COLO829 (cell line): ENCODE measurements at places on chromosomes 6 and 20.

- DNase-seq: no peak
Measured at GRCh38 chr6:166499350-166500163, 86.9 kb downstream of the RAMACL start.

- no peak for DNase-seq
Measured at GRCh38 chr20:50343125-50343489, 152.5 kb downstream of the CEBPB start.

- no peak for DNase-seq
Measured at GRCh38 chr6:139231206-139231605, 60.6 kb downstream of the TXLNB start.

GRCh38 chr6:113120582-113121285, 736.4 kb upstream of the MARCKS start:
- DNase-seq: no peak

DNA sequence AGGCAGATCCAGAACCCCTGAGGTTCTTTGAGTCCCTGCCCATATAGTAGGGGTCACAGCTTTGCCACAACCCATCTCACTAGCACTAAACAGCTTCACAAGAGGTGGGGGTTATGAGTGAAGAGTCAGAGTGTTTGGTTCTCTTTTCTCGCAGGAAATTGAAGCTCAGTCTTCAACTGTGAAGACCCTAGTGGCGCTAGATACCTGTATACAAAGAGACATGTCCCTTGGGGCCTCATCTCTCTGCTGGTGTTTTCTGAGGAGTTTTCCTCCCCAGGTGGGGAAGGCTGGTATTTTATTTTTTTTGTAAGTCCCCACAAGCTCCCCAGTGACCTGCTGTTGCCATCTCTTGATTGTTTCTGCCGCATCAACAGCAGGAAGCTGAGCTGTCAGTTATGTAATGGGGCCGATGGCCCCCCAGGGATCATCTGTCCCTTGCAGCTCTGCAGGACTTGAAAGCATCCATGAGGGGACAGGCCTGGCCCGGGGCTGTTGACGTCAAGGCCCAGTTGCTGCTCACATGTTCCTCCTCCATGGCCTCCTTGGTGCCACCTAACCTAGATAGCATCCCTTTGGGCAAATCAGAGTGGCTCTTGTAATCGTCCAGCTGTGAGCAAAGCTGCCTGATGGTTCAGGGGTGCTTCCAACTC, 23.1 kb downstream of the STK35 start:
- no peak for DNase-seq

GRCh38 chr6:56230976-56231566, 16.3 kb downstream of the COL21A1 start:
- peak; percentile 35 for DNase-seq

DNA sequence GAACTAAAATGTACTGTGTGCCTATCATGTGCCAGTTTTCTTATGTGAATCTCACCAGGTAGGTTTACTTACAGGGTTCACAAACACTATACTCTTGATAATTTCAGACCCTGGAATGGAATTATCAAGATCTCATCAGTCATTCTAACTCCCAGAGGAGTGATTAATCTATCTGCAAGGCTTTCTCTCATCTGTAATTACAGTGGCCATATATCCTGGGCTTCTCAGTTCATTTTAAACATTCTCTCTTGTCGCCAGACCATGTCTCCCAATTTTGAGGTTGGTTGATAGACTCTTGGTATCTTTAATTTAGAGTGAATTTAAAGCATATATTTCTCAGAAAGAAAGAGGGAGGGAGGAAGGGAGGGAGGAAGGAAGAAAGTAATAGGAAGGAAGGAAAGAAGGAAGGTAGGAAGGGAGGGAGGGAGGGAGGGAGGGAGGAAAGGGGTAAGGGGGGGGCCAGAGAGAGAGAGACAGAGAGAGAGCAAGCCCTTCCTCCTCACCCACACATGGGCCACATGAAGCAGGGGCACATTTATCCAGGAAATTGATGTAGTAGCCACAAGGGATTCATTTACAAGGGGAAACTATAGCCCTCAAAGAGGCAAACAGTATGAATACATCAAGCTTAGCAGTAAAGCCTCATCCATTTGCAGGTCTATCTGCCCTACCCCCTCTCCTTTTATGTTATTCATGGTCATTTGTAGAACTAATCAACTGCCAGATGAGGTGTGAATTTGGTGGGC, 25.8 kb upstream of the NRSN1 start:
- no peak for DNase-seq

- no peak for DNase-seq
Measured at GRCh38 chr6:98775205-98775604, 59.2 kb upstream of the POU3F2 start.

- DNase-seq: no peak
Measured at GRCh38 chr6:50842861-50843384, 24.3 kb downstream of the TFAP2B start.

DNA sequence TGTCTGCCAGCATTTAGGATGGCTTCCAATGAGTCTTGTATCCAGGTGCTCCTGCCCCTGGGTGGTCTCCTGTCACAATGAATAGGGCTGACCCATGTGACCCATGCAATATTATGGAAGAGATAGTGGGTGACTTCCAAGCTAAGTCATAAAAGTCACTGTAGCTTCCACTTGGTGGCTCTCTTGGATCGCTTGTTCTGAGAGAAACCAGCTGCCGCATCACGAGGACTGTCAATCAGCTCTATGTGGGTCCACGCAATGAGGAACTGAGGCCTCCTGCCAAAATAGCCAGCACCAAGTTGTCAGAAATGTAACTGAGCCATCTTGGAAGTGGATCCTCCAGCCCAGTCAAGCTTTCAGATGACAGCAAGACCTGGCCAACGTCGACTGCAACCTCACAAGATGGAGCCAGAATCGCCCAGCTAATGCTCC, 14.9 kb upstream of the MATN4 start:
- DNase-seq: no peak

DNA sequence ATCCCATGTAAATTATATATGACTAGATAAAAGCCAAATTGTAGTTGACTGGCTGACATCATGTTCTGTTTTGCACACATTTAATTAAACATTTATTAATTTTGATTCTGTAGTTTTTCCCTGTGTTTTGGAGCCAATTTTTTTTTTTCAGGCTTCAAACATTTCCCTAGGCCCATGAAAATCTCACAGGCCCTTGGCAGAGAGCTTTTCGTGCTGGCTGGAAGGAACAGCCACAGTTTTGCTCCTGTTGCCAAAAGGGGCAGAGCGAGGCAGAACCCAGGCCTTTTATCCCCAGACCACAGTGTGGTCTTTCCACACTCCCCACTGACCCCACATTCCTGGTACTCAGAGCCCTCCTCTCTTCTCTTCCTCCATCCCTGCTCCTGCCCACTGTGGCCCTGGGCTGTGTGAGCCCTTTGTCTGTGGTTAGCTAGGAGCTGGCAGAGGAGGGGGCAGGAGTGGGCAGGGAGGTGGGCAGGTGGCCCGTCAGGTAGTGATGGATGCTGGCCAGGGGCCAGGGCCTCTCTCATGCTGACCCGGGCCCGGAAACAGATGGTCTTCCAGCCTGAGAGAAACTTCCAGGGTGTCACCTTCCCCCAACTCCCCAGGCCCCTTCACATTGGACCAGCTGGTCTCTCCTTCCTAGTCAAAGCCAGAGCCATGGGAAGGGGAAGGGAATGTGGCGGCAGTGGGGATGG, 19.4 kb upstream of the CCM2L start:
- DNase-seq: no peak

- no peak for DNase-seq
Measured at GRCh38 chr20:29876911-29877285, 1380.6 kb upstream of the DEFB115 start.

- DNase-seq: no peak
Measured at GRCh38 chr6:80967609-80968008, 784.9 kb downstream of the TENT5A start.

DNA sequence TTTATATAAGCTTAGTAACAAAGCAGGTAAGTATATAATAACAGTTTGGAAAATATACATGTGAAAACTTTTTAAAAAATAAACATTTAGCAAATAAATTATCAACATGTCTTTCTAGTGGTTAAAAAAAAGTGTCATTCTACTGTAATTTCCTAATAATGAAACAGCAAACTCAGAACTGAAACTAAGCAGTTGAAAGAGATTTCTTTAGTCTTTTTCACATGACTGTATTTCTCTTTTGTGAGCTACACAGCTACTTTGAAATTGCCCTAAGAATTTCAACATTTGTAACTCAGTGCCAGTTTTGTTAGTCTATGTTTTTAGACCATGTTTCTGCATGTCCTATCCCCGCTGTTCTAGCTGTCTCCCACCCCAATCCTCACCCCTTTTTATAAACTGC, 28.4 kb upstream of the SDHAF4 start:
- no peak for DNase-seq

DNA sequence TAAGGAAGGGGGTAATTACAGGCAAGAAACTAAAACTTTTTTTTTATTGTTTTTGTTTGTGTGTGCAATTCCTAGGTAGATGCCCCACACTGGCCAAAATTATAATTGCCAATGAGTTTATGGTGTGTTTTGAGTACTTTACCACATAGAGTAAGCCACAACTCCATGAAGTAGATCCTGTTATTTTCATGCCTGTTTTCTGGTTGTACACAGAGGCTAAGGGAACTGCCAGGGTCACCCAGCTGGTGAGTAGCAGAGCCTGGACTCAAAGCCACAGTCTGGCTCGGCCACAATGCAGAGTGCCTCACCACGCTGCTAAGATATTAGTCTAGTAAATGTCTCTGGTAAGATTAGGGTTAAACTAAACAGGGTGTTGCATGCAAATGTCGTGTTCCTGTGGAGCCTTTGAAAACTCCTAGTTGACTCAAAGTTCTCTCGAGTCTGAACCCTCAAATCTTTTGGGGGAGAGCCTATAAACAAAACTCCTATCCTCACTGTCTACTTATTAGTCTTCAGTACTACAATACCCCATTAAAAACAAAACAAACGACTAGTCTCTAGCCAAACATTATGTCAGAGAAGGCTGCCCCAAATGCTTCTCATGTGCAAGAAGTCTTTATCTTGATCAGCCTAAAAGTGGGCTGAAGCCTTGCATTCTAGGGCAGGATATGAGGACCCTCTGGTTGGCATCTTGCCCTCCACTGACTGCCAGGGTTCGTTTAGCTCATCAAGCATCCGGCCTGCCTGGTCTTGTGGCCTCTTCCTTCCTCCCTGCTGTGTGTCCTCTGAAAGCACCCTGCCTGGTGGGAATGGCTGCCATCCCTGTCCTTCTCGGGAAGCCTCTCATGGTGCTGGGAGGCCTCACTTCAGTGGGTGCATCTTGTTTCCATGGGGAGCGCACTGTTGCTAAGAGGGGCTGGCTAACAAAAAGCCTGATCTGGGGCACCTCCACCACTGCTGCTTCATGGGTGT, 4.2 kb downstream of the DUSP22 start:
- DNase-seq: no peak

DNA sequence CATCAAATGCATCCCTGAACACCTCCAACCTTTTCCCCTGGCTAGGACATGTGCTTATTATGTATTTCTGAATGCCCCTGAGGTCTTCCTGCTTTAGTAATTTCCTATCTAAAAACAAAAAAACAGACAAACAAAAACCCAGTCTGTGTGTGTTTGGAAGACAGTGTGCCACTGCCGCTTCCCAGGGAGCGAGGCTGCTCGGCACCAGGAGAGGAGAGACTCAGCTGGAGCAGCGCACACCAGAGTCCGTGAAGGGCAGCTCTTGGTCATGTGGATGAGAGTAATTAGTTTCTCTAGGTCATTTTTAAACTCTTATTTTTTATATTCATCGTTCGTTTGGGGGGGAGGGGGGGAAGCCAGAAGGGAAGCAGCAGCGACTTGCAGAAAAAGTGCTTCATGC, 10.0 kb upstream of the ANKRD60 start:
- no peak for DNase-seq

DNA sequence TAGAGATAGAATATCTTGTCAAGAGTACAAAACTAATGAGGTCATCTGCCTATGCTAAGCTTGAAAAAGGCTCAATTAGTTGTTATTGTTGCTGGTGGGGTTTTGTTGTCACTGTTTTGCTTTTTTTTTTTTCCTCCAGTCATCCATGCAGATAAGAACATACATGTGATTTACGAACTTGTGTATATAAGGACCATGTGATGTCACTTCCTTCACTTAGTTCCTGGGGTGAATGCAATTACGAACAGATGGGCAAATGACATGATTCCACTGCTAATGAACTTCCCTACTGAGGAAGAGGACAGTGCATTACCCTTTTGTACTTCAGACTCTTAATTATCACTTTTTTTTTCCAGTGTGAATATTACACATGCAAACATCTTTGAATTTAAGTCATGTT, 1175.3 kb upstream of the GJE1 start:
- DNase-seq: no peak

- peak; percentile 88 for DNase-seq
Measured at GRCh38 chr20:2814587-2815051, at the start of gene C20orf141. Gene C20orf141, plus strand, starts transcription at chr20:2814987. Its CDS starts 198 bp downstream, at chr20:2815185.
